Substantia nigra (tissue), 51 donors: ENCODE measurements at places on chromosomes 13 and 19.
A peak's percentile ranks its signal among the peaks of the same experiment; 100 is the strongest.

GRCh38 chr19:36574741-36575140 is 1.6 kb upstream of the ZNF529 start:
- DNase-seq, result no peak

- DNase-seq, result no peak
Measured at GRCh38 chr13:44506719-44507118, 69.4 kb downstream of the TSC22D1 start.

DNA sequence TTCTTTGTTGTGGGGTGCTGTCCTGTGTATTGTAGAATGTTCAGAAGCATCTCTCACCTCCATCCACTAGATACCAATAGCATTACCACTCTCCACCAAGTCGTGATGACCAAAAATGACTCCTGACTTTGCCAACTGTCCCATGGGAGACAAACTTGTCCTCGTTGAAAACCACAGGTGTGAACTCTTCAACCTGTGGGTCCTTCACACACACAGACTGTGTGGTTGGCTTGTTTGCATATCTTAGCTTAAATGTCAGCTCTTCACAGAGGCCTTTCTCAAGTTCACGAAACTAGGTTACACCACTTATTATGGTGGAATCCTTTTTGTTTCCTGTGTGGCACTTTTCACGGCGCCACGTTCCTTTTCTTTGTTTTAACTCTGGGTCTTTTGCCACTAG is 6.8 kb downstream of the GPC5 start:
- DNase-seq, result no peak

DNA sequence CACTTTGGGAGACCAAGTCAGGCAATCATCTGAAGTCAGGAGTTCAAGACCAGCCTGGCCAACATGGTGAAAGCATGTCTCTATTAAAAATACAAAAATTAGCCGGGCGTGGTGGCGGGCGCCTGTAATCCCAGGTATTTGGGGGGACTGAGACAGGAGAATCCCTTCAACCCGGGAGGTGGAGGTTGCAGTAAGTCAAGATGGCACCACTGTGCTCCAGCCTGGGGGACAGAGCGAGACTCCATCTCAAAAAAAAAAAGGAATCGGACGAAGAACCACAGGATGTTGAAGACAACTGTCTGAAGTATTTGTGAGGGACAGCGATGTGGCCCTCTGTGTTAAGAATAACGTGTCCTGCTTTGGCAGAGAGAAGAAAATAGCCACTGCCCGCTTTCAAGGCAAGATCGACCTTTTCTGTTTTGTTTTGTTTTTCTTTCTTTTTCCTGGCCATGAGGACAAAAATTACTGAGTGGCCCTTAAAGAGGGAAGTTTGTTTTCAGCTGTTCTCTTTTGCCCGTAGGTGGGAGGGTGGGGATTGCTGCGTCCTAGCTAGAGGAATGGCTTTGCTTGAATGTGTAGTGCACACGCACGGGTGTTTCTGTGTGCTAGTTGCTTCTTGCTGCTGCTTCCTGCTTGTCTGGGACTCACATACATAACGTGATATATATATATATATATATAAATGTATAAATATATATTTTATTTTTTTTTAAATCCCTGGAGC is 6.2 kb upstream of the PRKCG start:
- DNase-seq, result no peak

- DNase-seq, result peak; percentile 67
Measured at GRCh38 chr13:113724780-113725315, 34.2 kb upstream of the TMEM255B start.

DNA sequence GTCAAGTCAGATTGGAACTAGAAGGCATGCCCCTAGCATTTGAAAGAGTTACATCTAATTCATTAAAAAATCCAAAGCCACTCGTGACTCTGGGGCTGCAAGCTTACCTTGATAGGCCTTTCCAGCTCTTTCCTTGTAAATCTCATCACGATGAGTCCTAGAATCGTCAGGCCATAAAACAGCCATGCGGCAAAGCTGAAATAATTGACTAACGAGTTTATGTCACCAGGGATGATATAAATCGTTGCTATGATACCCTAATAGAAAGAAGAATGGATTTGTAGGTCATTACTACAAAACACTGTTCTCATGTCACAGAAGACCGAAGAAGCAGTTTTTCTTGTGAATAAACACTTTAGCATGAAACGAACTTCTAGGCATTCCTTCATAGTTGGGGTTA is 27.5 kb downstream of the SLC7A9 start:
- no peak for DNase-seq

GRCh38 chr13:35449821-35450220 is 26.7 kb downstream of the MAB21L1 start:
- no peak for DNase-seq

GRCh38 chr13:77465603-77466195 is 69.8 kb upstream of the SCEL start:
- no peak for DNase-seq

GRCh38 chr19:58304748-58305064 is 471 bp upstream of the ERVK3-1 start:
- no peak for DNase-seq

- DNase-seq, result no peak
Measured at GRCh38 chr13:50119591-50119990, 104.3 kb downstream of the KCNRG start.

DNA sequence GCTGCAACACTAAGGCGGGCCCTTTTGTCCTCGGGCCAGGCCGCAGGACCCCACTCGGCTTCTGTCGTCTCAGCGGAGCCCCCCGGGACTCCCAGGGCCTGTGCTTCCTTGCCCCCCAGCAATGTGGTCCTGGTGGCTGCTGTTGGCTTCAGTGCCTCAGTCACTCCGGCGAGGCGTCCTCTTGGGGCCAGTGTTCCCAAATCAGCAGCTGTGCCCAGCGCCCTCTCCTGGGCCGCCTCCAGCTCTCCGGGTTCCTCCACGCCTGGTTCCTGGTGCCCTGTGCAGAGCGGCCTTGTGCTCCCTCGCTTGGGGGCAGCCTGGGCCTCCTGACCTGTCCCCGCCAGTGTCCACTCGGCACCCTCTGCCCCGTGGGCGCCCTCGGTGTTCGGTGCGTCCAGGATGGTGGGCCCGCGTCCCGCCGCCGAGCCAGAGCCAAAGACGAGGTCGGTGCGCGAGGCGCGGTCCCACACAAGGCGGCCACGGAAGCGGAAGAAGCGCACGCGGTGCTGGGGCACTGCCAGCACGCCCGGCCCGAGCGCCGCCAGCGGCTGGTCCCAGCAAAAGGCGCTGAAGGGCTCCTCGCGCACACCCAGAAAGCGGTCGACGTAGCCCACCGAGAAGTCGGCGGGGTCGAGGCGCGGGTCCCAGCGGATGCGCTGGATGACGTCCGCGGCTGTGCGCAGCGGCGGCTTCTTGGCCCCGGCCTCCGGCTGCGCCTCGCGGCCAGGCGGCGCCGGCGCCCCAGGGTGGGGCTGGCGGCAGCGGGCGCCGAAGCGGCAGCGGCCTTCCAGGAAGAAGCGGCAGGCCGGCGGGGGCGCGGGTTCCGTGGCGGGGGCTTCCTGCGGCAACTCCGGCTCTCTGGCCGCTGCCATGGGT is 685 bp downstream of the LENG9 start:
- DNase-seq, result peak; percentile 54

DNA sequence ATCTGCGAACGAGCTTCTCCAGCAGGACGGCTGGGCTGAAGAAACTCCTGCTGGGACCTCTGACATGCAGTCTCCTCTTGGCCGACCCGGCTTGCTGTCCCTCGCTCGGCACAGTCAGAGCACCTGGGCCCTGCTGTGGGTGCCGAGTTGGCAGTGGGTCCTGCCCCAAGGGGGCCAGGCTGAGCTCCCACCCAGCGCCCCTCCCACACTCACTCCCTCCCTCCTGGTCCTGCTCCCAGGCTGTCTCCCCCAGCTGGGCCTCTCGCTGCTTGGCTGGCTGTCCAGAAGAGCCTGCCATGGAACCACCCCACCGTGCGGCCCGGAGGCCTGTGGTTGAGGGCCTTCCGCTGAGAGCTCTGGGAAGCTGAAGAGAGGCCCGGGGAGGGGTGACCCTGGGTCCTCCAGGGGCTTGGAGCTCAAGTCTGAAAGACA is 6.0 kb downstream of the AKT2 start:
- DNase-seq, result peak; percentile 22

DNA sequence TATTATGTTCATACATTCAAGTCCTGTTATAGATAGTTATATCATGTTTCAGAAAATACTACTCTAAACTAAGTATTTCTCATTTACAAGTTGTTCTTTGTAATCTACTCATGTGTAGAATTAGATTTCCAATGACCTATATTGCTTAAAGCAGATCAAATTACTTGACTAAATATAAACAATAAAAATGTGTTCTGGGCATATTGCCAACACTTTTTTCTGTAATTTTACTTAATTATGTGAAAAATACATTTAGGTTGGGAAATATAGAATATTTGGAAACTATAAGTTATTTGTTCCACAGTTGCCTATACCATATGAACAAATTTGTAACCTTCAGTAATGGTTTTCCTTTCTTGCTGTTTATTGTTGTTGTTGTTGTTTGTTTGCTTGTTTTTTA is 275.2 kb upstream of the PCDH9 start:
- DNase-seq, result no peak

DNA sequence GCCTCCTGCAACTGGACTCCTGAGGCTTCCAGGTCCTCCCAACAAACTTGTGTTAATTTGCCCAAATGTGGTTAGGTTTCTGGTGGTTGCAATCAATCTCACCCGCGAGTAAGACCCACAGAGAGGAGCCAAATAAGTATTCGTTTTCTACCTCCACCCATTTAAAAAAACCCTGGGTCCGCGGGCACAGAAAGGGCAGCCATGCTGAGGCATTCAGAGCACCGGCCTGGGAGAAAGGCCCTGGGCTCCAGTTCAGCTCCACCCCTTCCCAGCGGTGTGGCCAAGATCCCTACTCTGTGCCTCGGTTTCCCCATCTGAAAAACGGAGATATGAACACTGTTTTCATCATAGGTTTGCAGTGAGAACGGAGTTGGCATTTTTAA is 56.9 kb downstream of the PEPD start:
- no peak for DNase-seq

DNA sequence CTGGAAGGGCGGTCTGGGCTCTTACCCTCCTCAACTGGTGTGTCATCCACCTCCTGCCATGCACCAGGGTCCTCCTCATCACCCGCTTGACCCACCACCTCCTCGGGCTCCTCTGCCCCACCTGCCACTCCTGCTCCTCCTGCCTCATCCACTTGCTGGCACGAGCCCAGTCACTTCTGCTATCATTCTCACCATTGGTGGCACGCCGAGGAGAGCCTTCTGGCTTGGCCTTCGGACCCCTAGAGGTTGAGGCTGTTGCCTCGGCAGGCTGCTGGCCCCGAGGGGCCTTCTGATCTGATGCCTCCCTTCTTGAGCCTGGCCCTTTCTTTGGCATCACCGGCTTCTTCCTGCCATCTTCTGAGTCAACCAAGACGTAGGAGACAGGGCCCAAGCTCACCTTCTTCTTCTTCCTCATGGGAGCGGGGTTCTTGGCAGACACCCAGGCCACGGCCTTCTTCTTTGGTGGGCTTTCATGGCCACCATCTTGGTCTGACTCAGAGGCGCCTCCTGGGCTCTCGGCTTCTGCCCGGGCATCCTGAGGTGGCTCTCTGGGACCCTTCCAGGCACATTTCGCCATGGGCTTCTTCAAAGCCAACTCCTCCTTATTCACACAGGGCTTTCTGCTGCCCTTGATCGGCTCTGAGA is 1.7 kb downstream of the PNMA8A start:
- DNase-seq, result no peak

- DNase-seq, result no peak
Measured at GRCh38 chr13:108005231-108005630, 210.1 kb downstream of the LIG4 start.

DNA sequence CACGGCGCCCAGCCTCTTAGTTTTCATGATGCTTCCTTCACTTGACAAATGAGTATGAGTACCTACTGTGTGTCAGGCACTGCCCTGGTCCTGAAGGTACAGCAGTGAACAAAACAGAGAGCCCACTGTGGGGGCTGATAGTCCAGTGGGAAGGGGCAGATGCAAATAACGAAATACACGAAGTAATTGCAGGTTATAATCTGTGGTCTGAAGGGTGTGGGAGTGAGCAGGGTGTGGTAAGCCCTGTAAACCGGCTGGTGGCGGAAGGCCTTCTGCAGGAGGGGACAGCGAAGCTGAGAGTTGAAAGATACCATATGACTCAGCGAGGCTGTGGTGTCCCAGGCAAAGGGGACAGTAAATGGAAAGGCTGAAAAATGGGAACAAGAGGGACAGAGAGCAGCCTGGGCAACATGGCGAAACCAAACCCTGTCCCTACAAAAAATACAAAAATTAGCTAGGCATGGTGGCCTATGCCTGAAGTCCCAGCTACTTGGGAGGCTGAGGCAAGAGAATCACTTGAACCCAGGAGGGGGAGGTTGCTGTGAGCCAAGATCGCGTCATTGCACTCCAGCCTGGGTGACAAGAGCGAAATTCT is 60.5 kb downstream of the MAP4K1 start:
- DNase-seq, result no peak

DNA sequence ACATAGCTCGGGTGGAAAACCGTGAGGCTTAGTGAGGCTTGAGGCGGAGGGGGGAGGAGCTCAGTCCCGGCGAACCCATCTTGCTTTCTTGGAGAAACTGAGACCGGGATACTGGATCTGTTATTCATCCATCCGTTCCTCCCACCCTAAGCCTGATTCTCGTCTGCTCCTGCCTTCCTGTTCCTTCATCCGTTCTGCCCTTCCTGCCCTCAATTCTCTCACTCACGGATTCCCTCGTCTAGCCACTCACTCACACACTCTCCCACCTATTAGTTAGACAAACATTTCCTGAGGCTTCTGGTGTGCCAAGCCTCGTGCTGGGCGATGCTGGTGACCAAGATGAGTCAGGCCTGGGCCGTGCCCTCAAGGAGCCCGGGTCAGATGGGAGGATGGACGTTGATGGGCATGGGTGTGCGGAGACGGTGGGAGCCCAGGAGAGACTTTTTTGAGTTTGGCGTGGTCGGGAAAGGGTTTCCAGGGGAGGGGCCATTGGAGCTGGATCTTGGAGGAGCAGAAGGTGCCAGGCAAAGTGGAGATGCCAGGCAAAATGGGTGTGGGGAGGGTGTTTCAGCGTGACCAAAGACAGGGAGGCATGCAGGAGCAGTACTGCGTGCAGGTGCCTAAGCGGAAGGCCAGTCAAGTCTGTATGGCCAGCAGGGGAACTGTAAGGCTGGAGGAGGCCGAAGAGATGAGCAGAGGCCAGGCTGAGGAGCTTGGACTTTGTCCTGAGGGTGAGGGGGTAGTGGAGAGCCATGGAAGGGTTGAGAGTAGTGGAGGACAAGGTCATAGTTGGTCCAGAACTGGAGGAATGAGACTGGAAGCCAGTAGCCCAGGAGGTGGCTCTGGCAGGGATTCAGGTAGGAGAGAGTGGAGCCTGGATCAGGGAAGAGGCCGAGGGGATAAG is 7.4 kb upstream of the CNFN start:
- DNase-seq, result no peak

DNA sequence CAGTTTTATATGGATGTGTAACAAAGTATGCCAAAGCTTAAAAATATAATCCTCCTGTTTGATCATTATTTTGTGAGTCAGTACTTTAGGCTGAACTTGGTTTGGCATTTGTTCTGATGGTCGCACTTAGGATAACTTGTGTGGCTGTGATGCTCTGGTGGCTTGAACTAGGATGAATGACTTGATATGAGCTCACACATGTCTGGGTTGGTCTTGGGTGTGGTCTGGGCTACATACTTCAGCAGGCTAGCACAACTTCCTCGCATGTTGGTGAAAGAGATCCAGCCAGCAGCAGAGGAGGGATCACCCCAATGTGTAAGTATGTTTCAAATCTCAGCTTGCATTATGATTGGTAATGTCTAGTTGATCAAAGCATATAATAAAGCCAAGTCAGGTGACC is 969.1 kb upstream of the PCDH9 start:
- DNase-seq, result no peak
